ENCODE measurements at places on chromosomes 2 and 18.

DNA sequence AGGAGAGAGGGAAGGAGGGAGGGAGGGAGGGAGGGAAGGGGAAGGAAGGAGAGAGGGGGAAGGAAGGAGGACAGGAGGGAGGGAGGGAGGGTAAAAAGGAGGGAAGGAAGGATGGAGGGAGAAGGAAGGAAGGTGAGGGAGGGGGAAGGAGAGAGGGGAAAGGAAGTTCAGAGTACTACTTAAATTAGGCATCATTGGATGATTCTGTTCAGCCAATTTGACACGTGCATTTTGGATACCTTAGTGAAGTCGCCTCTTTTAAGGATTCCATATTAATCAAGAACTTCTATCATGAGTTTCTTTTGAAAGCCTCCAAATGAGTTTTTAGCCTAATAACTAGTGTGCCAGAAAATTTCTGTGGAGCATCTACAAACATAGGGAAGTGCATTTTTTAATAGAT lies 62.9 kb downstream of the FEZ2 start:
- no peak for DNase-seq

DNA sequence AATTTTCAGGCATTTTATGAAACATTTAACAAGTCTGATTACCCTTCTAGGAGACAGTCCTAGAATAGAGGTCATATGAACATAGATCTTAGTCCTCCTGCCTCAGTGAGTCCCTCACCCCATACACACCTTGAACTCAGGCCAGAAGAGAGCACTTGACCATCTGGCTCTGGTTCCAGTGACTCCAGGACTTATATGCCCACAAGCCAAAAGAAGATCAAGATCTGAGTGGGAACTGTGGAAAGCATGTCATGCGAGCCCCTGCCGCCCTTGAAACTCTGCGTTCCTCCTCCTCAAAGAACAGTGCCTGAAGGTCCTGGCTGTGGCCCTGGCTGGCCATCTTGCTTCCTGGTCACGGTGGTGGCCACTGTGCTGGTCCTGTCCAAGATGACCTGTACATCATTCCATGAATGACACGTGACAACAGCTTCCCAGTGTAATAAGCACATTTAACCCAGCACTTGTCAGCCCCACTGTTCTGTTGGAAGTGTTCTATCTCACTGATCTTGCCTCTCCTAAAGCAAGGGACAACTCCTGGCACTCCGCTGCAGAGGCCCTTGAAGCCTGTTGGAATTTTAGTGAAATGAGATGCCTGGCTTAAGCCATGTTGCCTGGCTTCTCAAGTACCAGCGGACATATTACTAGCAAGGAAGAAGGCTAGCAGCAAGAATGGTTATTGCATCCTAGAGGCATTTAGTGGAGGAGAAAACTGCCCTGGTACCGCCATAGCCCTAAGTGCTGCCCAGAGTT lies 17.6 kb downstream of the TTC32 start:
- DNase-seq, result no peak

DNA sequence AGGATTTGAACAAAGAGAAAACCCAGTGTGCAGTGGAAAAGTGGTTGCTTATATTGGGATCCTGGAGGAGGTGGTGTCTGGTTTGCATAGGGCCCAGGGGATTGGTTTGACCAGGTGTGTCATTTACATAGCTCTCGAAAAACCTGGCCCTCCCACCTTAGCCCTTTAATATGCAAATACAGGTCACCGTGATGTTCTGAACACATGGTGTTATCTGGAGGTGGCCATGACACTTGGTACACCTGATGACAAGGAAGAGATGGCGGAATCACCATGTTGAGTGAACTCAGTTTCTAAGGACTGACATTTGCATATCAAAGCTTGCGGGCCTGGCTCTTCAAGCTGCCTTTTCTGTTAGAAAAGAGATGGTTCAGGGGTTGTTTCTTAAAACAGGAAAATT lies 2.3 kb upstream of the NAPG start:
- no peak for DNase-seq

- DNase-seq, result no peak
Measured at GRCh38 chr2:134707330-134707676, 11.5 kb downstream of the TMEM163 start.

GRCh38 chr2:218655751-218656150 lies 3.7 kb downstream of the ZNF142 start:
- DNase-seq, result no peak

DNA sequence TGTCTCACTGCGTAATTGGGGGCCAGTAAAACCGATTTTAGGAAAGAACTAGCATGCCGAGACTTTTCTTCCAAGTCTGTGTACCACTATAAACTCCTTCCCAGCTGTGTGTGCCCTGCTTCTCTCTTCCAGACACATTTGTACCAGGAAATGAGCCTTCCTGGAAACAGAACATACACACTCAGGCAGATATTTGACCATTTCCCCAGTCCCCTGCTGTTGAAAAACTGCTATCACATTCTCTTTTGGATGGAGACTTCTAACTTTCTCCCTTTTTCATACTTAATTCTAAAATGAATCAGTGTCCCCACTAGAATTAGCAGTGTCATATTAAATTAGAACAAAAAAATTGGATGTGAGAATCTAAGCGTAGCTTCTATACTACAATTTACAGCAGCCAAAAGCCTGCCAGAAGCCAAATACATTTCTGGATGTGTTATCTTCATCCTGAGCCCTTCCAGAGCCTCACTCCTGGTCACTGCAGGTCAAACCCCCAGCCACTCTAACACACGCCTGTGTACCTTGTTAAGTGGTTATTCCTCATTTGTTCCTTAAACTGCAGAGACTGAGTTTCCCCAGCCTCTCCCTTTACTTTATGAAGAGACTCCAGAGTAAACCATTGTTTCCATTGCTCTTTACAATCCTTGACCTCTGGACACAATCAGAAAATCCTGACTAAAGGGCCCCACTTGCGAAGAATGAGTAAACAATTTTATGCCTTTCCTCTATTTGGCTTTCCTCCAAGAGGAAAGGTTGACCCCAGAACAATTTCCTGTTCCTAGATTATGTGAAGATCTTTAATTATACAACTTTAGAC lies 20.4 kb downstream of the DSG4 start:
- no peak for DNase-seq

GRCh38 chr18:13568443-13569392 lies 157.6 kb downstream of the FAM210A start:
- no peak for DNase-seq

DNA sequence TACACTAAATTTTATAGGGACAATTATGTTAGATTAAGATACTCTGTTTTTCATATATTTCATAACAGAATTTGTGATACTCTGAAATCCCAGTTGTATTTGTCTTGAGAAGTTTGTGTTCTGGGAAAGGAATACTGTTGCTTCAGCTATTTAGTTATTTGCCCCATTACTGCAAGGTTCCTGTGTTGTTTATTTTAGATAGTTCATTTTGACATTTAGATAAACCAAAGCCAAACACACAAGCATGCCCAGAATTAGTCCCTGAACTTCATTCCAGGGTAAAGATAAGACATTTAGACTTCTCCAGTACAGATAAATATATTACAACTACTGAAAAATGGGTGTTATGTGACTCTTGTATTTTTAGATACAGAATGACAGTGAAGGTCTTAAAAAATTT lies 74.7 kb downstream of the BMPR2 start:
- DNase-seq, result no peak

DNA sequence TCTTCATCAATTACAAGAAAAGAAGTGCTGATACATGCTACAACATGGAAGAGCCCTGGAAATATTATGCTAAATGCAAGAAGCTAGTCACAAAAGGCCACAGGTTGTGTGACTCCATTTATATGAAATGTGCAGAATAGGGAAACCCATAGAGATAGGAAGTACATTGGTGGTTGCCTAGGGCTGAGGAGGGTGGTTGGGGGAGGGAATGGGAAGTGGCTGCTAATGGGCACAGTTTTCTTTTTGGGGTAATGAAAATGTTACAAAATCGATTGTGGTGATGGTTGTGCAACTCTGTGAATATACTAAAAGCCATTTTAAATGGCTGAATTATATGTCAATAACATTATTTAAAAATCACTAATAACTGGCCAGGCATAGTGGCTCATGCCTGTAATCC lies 24.3 kb upstream of the RESP18 start:
- DNase-seq, result peak; percentile 34

GRCh38 chr2:86453836-86454235 lies 12.7 kb downstream of the KDM3A start:
- peak; percentile 1 for DNase-seq

GRCh38 chr2:39545957-39546356 lies 108.9 kb upstream of the MAP4K3 start:
- DNase-seq, result no peak

DNA sequence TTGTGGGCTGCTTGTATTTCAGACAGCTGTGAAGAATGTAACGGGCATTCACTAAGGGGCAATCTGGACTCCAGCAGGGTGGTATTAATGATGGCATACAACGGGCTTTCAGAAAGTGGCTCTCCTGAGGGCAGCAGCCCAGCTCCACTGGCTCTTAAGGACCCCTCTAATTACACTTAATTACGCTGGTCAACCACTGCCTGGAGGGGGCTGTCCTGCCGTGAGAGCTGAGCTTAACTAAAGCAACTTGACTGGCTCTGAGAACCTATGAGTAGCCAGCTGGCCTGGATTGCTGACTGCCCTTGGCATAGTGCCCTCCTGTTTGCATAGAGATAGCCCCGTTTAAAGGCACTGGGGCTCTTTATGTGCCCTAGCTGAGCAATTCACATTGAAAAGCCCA lies 3.8 kb downstream of the LIPG start:
- no peak for DNase-seq

DNA sequence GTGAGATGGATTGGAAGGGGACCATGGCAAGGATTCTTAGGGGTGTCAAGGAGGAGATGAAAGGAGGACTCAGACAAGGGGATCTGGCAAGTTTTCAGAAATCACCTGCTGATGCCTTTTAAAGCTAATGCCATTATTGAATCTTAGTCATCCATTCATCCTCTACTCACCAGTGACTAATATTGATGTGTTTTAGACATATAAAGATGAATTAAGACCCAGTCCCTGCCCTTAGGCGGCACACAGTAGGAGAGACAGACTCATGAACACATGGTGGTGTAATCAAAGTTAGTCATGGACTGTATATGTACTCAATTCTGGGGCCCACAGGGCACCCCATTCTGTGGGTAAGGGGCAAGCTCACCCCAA lies 56.5 kb upstream of the ATL2 start:
- DNase-seq, result no peak

GRCh38 chr18:8926464-8926863 lies 176.0 kb upstream of the NDUFV2 start:
- peak; percentile 39 for DNase-seq

DNA sequence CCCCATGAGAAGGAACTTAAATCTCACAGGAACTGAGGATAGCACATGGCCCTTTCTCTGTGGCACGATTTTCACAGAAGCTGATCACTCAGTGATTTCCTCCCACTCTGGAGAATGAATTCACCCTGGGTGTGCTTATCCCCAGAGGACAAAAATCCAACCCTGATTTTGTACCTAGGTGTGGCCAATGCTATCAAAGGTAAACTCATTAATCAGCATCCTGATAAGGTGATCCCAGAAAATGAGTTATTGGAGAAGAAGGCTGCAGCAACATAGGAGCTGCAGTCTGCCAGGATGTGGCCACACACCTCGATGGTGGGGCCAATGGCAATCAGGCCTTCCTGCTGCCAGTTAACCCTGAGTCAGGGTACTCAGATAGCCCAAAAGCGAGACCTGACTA lies 8.2 kb upstream of the SULT1C2 start:
- no peak for DNase-seq

DNA sequence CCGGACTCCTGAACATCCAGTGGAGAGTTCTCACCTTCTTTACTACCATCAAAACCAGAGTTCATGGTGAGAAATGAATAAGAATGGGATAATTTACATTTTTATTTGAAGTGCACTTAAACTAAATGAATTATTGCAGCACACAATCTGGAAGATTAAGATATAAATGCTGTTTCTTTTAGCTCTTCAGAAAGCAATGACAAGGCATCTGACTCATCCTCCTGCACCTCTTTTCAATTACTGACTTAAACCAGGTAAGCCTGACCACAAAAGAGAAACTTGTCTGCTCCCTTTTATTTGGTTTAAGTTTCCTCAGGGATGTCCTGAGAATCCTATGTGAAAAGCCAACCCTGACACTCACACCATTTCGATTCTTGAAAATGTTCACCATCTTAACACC lies 720 bp upstream of the DSC2 start:
- peak; percentile 9 for DNase-seq

- DNase-seq, result peak; percentile 79
Measured at GRCh38 chr18:59249199-59249774, 24.0 kb downstream of the RAX start.

GRCh38 chr2:29921560-29921915 lies at the start of gene ALK:
TSS of gene ALK (minus strand) at chr2:29921586. CDS start at chr2:29920659, 927 bp downstream.
- DNase-seq, result no peak

- no peak for DNase-seq
Measured at GRCh38 chr2:173355866-173356508, 1.3 kb downstream of the CDCA7 start.

GRCh38 chr2:11663427-11663826 lies 6.6 kb downstream of the NTSR2 start:
- DNase-seq, result no peak

DNA sequence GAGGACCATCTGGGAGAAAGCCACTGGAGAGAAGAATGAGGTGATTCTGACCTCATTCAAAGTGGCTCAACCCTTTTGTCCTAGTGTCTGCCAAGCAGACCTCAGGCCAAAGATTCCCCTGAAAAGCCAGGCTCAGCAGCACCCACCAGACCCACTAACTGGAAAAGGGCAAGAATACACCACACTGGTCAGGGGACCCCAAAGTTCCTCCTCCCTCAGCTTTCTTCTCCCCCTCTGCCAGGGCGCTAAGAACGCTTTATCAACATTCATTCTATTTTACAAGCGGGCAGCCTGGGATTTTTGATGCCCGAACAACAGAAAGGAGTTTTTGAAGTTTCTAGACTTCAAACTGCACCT lies 7.3 kb downstream of the PAX3 start:
- DNase-seq, result no peak

DNA sequence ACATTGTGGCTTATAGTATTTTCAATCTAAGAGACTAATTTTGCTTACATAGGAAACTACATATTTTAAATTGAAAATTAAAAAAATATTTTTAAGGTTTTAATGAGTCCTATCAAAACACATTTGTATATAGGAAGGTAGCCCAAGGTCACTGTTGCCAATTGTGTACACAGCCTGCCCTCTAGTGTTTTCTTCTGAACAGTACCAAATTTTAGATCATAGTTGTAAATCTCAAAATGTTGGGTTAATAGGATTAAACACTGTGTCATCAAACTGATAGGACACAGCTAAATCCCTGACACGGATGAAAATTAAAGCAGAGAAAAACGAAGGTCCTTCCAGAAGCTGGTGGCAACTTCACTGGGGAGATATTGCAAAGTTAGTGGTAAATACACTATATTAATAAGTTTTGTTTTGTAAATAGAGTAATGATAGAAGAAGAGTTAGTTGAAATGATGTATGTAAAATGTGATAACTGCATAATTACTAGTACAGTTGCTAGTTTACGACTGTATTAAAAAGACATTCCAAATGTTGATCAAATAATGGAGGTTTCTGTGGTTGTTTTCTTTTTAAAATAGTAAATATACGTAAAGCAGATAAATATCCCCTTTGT lies 19.7 kb downstream of the CLUL1 start:
- peak; percentile 72 for DNase-seq

DNA sequence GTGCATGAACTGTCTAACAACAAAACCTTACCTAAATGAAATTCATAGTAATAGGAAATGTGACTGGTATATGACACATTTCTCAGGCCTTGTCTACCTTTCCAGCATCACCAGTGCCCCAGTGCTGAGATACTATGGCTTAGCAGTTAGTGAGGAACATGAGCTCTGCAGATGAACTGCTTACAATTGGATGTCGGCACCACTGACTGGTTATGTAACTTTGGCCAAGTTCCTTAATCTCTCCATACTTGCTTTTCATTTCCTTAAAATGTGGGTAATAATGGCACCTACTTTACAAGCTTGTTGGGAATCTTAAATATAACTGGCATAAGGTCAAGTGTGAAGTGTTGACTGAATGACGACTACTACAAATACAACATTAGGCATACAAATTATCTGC lies 136.3 kb downstream of the OLA1 start:
- DNase-seq, result no peak
